ENCODE measurements at places on chromosomes 3 and 15.
A peak's percentile ranks its signal among the peaks of the same experiment; 100 is the strongest.

DNA sequence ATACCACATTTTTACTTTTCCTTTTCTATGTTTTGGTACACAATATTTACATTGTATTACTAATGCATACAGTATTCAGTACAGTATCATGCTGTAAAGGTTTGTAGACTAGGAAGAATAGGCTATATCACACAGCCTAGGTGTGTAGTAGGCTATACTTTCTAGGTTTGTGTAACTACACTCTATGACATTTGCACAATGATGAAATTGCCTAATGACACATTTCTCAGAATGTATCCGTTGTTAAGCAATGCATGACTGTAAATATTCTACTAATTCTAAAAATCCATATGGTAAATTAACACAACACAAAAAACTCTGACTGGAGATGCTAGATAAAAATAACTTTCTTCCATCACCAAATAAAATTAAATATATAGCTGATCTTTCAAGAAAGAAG is 16.2 kb downstream of the NEDD4 start:
- DNase-seq: no peak

GRCh38 chr3:19543212-19543841 is 390.7 kb downstream of the EFHB start:
- no peak for DNase-seq

DNA sequence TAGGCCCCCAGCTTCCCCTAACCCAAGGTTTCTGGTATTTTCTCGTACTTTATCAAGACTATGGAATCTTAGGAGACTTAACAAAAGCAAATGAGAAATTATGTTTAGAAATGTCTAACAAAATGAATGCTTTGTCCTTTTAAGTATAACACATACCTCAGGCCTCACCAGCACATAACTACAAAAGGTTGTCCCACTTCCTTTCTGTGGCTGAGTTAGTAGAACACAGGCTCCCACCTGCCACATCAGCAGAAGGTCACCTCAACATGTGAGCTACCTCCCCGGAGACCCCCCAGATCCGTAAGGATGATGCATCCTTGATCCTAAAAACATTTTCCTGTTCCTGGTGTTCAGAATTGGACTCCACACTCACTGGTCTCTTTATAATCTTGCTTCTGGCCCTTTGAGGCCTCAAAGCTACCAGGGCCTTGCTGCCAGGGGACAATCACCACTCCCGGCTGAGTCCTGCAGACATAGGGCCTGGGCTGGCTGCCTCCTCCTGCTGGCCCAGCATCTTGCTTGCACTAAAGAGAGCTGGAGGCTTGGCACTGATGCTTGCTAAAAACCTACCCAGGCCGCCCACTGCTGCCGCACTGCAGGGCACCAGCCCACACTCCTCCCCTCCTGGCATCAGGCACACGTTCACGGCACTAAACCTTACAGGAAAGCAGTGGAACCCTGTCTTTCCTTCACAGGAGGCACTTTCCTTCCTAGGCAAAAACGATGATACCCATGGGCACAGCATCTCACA is 2.9 kb downstream of the CCRL2 start:
- no peak for DNase-seq

- no peak for DNase-seq
These were observed 22.3 kb upstream of the LINGO1 start for GRCh38 chr15:77654975-77655374.

- no peak for DNase-seq
These were observed 37.9 kb downstream of the ATP1B3 start for GRCh38 chr3:141914311-141914710.

- no peak for DNase-seq
These were observed 67.4 kb downstream of the PIK3R4 start for GRCh38 chr3:130679218-130679617.

GRCh38 chr3:194857469-194858113 is 171.9 kb downstream of the FAM43A start:
- no peak for DNase-seq

DNA sequence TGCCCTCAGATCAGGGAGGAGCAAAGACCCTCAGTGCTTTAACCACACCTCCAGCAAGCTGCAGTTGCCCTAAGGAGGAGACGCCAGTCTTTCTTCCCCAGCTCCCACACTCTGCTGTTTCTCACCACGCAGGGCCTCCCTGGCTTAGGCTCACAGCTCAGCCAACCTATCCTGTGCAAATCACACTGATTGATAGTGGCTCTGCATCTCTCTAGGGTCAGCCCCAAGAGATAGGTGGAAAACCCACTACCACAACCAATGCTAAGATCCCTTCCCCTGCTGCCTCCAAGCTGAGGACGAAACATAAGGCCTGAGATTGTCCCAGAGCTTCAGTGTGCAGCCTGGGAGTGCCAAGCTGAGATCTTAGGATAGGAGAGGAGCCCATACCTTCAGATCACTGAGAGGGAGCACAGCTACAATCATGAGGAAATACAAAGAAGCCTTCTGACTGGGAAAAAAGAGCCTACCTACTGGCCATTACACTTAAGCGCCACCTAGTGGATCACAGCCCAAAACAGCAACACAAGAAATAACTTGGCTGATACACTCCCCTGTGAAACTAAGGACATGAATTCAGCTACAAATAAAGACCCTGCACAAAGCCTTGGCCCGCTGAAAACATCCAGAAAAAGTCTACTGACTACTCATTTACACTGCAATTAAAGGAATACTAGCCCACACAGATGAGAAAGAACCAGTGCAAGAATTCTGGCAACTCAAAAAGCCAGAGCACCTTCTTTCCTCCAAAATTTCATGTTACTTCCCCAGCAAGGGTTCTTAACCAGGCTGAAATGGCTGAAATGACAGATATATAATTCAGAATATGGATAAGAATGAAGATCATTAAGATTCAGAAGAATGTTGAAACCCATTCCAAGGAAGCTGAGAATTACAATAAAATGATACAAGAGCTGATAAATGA is 271.5 kb upstream of the DCBLD2 start:
- peak; percentile 77 for DNase-seq

DNA sequence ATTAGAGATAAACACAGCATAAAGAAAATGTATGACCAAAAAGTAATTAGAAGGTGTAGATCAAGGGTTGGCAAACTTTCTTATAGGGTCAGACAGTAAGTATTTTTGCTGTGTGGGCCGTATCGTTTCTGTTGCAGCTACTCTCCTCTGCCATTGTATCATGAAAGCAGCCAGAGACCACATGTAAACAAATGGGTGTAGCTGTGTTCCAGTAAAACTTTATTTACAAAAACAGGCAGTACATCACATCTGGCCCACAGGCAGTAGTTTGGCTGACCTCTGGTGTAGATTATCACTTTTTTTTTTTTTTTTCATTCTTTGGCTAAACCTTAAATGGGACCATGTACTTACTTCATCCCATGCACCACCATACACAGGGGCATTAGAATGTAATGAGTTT is 190.8 kb downstream of the MBNL1 start:
- no peak for DNase-seq

DNA sequence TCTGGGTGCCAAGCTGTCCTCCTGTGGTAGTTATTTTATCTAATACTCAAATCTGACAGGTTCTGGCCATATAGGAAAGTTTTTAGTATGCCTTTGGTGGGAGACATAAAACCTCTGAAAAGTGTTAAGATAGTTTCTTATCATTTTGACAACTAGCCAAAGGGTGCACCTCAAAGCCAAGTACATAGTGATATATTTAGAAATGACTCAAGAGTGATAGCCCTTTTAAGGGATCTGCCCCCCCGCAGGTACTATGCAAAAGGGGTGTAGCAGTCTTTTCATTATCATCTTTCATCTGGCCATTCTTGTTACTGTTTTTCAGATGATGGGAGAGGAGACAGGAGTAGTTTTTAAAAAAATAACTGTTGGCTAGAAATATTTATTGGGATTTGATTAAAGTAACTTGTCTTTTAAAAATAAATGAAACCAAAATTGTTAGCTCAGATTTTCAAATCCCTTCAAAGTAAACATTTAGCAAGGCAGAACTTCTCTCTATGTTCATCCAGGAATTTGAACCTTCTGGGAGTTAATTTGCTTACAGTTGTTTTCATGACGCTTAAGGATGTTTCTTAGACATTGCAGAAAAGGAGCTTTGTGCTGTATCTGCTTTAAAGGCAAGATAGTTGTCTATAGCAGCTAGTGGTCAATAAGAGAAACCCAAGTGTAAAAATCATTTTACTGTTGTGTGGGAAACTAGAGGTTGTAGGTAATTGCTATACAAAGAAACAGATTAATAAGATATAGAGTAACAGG is 5.1 kb downstream of the PHLDB2 start:
- no peak for DNase-seq

- peak; percentile 18 for DNase-seq
These were observed 35.0 kb upstream of the PLCL2 start for GRCh38 chr3:16849795-16850194.

DNA sequence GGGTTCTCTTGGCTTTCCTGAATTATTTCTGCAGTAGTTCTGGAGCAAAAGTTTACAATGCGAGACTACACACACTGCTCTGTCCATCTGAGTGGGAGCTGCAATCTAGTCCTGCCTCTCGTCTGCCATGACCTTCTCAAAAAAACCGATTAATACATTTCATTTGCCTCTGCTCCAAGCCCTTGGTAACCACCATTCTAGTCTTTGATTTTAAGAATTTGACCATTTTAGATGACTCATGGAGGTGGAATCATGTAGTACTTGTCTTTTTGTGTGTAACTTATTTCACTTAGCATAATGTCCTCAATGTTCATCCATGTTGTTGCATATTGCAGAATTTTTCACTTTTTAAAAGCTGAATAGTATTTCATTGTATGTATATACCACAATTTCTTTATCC is 356.9 kb downstream of the SV2B start:
- DNase-seq: peak; percentile 32

DNA sequence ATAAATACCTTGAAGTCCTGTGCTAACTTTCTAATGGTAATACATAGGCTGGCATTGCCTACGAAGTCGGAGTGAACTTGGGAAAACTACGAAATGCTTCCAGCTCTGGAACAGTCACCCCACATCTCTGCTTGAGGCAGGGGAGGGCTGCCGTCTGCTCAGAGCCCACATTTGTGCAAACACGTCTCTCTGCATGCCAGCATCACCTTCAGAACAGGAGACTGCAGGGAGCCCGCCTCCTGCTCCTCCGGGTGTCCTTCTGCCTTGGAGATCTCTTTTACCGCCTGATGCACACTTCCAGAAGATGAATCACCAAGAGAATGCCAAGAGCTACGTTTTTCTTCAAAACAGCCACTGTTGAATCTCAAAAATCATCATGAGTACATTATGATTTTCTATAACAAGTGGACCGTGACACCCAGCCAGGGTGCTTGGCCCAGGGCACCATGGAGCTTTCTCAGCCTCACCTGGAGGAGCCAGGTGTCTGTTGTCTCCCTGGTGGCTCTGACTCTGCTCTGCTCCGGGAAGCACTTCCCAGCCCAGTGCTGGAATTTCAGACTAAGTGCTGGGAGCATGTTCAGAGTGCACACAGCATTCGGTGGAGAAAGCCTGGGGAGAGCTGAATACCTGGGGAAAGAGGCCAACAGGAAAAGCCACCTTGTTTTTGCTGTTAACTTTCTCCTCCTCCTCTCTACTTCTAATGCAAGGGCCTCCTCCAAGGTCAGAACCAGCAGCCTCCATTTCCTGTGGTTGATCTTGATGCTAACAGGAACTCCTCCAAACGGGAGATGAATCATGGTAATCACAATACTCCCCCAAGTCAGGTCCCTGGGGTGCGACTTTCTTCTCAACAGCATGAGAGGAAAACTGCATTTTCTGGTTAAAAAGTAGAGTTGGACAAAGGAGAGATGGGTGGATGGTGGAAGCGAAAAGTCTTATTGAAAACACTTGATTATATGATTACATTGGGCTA is 467.7 kb downstream of the GABRG3 start:
- DNase-seq: no peak

DNA sequence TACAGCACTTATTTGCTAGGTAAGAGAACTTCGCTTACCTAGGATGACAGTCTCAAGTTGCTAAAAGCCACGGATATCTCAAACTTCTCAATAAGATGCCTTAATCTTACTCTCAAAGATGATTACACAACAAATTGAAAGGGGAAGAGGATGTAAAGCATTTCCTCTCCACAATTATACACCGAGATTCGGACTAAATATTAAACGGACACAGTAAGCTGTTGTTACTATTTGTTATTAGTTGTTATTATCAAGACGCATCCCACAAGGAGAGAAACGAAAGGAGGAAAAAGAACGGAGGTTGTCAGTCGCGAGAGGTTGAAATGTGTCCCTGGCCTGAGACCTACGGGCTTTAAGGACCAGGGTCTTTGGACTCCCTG is 660 bp downstream of the ZNF106 start:
- DNase-seq: no peak

DNA sequence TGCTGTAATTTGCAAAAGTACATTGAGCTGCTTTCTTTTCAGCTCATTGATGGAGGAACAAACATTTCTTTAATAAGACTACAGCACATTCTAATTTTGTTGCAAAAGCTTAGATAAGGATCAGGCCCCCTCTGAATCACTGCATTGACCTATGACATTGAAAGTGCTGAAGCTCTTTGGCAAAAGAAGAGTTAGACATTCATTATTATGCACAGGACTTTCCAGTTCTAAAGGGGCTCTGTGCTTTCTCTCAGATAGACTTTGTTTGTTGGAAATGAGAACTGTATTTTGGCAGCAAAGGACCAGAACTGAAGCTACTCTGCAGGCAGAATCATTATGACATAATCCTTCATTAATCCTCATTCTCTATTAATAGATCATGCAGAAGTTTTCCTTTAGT is 252.9 kb upstream of the SOX2 start:
- no peak for DNase-seq

DNA sequence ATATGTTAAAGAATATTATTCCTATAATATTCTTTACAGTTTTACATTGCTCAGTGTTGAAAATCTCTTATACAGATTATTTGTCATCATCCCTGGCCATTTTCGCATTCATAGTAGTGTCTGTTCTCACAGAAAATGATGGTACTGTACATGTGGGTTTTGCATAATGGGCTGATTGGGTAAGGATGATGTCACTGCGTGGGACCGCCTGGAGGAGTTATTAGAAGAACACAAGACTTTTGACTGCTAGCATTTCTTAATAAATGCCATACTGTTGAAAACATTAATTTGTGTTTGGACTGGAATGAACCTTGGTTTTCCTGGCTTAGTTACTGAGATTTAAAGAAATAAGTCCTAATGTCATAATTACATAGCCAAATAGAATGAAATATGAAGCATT is 20.3 kb downstream of the LRCH3 start:
- DNase-seq: no peak

DNA sequence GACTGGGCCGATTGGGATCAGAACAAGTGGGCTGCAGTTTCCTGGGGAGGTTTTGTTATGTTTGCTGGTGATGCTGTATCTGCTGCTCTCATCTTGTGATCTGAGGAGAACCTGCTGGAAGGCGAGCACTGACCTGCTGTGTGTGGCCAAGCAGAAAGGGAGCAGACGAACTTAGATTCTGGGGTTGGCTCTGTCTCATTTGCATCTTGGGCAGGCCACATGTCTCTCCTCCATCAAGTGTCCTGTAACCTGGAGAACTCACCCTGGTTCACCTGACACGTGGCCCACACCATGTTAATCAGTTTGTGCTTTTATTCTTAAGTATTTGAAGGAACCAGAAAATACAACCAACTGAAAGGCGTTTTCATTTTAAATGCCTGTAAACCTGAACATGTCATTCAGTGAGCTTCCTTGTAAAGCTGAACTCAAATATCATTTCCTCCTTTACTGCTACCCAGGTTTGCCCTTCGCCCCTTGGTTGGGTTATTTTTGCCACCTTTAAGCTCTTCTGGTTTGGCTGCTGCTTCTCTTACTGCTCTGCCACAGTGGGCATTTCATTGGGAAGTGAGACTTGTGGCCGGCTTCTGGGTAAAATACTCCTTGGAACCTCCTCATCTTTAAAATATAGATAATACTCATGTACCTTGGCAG is 33.5 kb upstream of the TRAK1 start:
- DNase-seq: no peak

- DNase-seq: no peak
These were observed 84.1 kb upstream of the ARHGEF3 start for GRCh38 chr3:56885879-56886278.

GRCh38 chr15:87689716-87690115 is 566.8 kb downstream of the NTRK3 start:
- DNase-seq: no peak

Measured in astrocyte of the cerebellum (primary cell).